Fibroblast of lung (primary cell): ENCODE measurements at places on chromosomes 7 and 10.

- no peak for DNase-seq
Measured at GRCh38 chr7:93060025-93060424, 57.8 kb downstream of the SAMD9 start.

- DNase-seq: no peak
Measured at GRCh38 chr7:37635346-37635745, 48.2 kb upstream of the GPR141 start.

DNA sequence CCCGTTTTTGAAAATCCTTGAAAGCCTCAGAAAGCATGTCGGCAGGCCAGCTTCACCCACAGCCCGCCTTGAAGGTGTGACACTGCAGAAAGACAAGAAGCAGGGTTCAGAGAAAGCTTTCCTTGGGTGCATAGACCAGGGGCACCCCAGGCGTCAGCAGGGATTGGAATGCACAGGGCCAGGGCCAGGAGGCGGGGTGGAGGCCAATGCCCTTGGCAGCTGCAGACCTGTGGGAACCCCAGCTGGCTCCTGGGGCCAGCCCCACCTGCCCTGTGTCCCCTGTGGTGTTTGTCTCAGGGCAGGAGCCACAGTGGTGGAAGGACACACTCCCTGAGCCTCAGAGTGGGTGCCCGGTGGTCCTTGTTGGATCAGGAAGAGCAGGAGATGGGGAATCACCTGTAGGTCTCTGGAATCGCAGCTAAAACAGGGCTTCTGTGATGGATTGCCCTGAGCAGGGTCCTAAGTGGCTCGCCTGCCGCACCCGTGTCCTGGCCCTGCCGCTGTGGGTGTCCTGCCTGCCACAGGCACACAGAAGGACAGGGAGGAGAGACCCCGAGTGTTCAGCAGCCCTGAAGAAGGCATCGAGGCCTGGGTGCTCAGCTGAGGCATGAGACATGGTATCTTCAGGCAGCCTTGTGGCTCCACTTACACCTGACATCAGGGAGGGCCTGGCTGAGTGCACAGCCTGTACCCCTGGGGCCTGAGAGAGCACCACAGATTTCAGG lies 32.5 kb downstream of the ANXA8 start:
- DNase-seq: no peak

- no peak for DNase-seq
Measured at GRCh38 chr7:143018931-143019330, 8.0 kb downstream of the OR9A2 start.

DNA sequence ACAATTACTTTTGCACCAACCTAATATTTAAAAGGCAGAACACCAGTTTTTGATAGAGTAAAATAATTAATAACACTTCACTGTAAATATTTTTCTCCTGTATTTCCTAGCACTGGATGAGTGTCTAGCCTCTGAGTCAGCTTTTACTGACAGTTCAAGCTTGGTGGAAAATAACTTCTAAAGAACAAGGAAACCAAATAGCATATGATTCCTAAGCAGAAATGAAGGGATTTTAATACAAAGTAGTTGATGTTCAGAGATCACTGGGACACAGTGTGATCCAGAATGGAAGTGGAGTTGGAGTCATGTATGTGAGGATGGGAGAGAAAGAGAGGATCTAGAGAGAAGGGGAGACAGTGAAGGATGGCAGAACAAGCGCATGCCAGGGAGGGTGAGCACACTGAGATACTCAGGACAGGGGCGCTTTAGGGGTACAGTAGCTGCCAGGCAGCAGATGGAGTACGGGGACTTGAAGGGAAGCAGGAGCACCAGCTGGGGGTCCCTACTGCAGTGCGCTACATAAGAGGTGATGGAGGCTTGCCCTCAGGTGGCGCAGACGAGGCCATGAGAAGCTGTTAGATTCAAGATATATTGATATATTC lies 117.9 kb upstream of the KLF6 start:
- peak; percentile 61 for DNase-seq

GRCh38 chr10:101272229-101272868 lies 43.1 kb upstream of the LBX1 start:
- peak; percentile 50 for DNase-seq

GRCh38 chr10:86960863-86961434 lies 2.5 kb downstream of the SNCG start:
- DNase-seq: no peak

DNA sequence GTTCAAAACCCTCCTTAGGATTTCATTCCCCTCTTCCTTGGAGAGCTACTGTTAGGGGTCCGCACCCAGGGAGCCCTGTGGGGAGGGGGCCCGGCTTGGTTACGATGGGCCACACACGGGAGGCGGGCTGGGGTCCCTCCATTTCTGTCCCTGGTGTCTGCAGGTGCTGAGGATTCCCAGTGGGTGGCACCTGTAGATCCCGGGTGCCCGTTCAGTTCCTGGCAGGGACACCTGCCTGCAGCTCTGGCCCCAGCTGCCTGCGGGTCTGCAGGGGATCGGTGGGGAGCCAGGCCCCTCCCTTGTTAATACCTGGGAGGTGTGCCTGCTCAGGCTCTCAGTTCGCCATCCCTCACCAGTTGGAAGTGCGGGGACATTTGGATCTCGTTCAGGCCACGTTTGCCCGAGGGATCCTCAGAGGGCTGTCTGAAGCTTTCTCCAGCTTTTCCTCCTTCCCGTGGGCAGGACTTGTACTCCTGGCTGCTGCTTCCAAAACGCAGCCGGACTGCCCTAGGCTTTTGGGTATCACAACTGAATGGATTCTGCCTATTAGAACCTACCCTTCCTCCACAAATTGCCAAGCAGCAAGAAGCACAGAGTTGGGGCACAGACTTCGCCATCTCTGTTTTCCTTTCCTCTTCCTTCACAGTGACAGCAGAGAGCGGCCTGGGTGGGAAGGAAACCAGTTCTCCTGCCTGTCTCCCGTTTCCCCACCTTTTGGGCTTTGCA lies 22.3 kb upstream of the IL15RA start:
- no peak for DNase-seq

DNA sequence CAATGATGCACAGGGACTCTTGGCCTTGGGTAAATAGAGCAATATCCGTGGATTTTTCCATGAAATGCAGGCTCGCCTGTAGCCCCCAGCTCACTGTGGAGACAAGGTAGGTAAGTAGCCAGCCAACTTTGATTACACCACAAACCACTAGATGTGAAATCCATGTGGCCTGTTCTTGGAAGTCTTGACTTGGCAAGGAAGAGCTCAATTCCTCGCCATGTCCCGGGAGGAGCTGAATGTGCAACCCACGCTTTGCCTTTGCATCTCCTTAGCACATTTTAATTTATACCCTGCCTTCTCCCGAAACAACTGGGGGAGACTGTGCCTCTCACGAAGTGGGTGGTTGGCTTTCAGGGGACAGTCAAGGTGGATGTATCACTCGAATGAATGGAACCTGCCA lies 347.7 kb upstream of the MKI67 start:
- DNase-seq: no peak

- DNase-seq: no peak
Measured at GRCh38 chr10:77744245-77744644, 106.6 kb upstream of the KCNMA1 start.

- DNase-seq: no peak
Measured at GRCh38 chr10:21160116-21160515, 263.0 kb upstream of the NEBL start.

DNA sequence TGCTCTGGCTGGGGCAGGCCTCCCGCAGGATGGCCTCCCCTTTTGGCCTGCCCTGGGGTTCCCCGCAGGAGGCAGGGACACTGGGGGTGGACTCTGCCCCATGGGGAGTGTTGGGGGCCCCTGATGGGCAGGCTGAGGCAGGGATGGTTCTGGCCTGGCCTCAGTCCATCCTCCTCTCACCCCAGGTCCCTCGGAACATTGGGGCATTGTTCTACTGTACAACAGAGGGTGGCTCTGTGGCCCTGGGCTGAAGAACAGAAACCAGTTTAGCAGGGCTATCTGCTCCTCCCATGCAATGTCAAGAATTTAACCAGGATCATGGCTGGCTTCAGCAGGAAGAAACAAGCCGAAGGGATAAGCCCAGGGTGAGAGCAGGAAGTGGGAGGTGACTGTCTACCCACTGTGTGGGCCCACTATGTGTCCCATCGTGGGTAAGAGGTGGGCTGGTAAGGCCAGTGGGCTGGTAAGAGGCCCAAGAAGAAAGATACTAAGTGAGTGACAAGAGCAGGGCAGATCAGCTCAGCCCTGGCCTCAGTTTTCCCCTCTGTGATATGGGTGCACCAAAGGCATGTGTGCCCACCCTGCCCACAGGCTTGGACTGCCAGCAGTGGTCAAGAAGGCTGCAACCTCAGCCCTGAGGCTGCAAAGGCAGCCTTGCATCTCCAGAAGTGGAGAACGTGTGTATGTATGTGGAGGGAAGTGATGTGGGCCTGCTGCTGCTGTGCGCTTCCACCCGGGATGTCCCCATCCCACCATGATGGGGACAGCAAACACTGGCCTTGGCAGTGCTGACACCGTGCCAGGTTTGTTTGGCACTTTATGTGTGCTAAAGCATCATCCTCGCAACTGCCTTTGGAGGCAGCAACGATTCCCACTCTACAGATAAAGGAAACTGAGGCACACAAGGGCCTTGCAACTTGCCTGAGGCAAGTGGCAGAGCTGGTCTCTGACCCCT lies 138.9 kb downstream of the SH3PXD2A start:
- no peak for DNase-seq

GRCh38 chr7:4683043-4683883 lies 1.2 kb downstream of the FOXK1 start:
- no peak for DNase-seq

GRCh38 chr10:551373-552252 lies 137.9 kb downstream of the DIP2C start:
- DNase-seq: no peak

- DNase-seq: peak; percentile 86
Measured at GRCh38 chr10:79159141-79159651, 90.4 kb downstream of the ZMIZ1 start.

GRCh38 chr10:120272350-120272749 lies 184.7 kb upstream of the PLPP4 start:
- no peak for DNase-seq

- DNase-seq: peak; percentile 47
Measured at GRCh38 chr10:7082967-7083366, 327.9 kb downstream of the SFMBT2 start.

DNA sequence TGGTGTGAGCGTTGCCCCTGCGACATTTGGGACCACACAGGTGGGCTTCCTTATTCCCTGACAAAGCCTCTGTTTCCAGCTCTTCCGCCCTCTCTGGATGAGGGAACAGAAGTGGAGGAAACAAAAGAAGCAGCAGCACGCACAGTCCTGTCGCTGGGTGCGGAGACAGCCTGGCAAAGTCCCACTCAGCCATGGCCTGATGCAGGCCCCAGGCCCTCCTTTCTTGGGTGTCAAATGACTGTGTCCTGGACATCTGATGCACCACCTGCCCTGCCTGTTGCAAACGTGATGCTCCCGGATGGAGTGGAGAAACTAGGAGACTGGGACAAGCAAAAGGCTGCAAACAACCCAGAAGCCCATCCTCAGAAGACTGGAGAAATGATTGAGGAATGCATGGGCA lies 20.7 kb downstream of the ZMIZ2 start:
- DNase-seq: no peak

- peak; percentile 70 for DNase-seq
Measured at GRCh38 chr10:16777473-16778370, 39.5 kb downstream of the RSU1 start.

- DNase-seq: no peak
Measured at GRCh38 chr10:36468620-36469019, 656.8 kb upstream of the ANKRD30A start.

GRCh38 chr7:70016044-70016770 lies 417.9 kb downstream of the AUTS2 start:
- DNase-seq: peak; percentile 91

GRCh38 chr10:54622017-54622416 lies 179.0 kb downstream of the PCDH15 start:
- no peak for DNase-seq

DNA sequence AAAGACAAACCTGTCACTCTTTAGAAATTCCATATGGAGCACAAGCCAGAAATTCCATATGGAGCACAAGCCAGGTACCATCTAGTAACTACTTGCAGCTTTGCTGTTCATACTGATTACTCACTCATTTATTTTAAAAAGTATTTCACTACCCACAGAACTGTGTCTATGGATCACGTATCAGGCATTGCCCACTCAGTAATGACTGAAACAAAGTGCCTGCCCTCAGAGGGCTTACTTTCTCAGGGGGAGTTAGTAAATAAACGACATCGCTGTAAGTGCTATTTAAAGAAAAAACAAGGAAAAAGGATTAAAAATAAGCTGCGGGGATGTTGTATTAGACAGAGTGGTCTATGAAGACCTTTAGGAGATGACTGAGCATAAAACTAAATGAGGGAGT lies 170.9 kb downstream of the GALNT11 start:
- no peak for DNase-seq

- DNase-seq: peak; percentile 44
Measured at GRCh38 chr7:91717681-91718470, 162.6 kb downstream of the MTERF1 start.

GRCh38 chr7:157472311-157473050 lies 135.7 kb downstream of the DNAJB6 start:
- DNase-seq: no peak

DNA sequence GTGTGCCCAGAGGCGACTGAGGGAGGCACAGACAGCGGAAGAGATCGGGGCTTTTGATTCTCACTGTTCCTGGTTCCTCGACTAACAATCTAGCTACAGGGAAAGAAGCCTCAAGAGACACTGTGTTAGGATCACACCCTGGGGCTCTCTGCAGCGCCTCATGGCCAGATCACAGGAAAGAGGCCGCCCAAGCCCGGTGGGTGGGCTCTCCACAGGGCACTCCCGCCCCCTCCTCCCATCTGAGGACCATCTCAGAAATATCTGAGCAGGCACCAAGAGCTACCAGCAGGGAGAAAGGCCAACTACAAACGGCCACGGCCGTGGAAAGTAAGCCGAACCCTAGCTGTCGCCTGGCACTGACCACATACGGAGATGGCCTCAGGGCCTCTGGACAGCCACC lies 224.2 kb downstream of the MLLT10 start:
- no peak for DNase-seq

DNA sequence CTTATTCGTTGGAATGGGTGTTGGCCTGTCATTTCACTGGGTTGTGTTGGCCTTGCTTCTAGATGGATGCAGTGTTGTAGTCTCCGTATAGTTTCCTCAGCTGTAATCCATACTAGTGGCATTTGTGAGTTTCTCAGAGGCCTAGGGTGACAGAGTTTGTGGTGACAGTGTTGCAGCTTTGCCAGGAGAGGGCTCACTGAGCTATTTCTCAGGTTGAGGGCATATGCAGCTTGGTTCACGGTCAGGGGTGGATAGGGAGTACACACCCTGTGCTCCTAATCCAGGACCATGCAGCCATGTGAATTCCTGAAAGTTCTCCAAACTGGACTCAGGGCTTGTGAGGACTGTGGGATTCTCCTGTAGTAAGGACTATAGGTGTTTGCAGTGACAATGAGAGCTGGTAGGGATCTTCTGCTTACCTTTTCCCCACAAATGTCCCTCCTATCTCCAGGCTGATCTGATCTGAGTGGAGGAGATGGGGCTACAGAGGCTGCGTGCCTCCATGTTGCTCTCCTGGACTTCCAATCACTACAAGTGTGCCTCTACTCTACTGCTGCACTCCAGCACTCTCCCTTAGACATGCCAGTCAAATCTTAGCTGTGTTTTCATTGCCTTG lies 229.0 kb downstream of the STK31 start:
- peak; percentile 41 for DNase-seq

DNA sequence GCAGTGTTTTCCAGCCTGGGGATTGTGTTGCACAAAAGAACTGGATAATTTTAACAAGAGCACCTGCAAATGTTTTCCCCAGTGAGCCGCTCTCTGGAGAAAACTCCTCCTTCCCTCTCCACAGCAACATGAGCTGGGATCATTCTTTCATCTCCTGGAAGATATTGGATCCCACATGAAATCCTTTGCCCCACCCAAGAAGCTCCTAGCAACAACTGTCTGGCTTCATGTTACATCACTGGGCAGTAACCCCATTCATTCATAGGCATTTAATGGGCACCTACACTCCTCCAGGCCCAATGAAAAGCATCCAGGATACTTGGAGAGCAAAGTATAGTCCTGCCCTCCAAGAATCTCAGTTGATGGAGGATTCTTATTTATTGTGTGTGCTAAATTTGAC lies 27.2 kb downstream of the LSM5 start:
- DNase-seq: no peak
